ENCODE measurements at places on chromosomes 16 and 17. TPM values are rescaled to one million over a fixed set of nuclear protein-coding genes. Genes with fewer than 3 reads are reported as not detected.

DNA sequence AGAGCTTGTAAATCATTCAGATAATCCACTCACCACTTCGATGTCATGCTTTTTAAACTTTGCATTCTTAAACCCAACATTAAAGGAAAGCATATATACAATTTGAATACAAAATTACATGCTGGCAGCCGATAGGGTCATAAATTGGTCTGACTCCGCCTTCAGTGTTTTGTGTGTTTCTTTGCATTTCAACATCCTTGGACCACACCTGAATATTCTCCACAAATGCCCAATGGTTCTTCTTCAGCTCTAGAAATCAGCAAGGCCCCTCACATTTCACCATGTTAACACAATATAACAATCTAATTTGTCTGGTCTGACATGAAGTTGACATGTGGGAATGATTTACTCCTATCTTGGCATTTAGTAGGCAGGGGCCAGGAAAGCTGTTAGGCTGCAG lies 17.1 kb downstream of the SETD6 start:
- H3K36me3 ChIP-seq = peaks cover 49% of the 10 kb centered on the region
- no peaks in the 10 kb centered on the region for H3K27me3 ChIP-seq
- no peaks in the 10 kb centered on the region for H3K4me1 ChIP-seq
- H3K4me3 ChIP-seq = no peak overlapping the region
- H3K27ac ChIP-seq = no peak overlapping the region

DNA sequence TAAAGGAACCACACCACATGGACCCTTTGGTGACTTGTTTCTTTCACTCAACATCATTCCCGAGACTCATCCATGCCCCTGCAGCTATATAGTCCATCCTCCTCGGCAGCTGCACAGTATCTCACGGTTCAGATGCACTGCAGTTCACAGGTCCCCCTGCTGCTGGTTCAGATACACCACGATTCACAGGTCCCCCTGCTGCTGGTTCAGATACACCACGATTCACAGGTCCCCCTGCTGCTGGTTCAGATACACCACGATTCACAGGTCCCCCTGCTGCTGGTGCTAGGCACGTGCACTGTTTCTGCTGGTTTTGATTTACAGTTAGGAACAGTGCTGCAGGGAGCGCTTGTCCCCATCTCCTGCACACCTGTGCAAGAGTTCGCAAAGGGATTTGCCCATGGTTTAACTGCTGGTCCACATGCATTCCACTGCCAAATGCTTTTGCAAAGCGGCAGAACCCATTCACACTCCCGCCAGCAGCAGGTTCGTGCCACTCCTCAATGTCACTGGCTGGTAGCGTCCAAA lies 3.8 kb downstream of the HSDL1 start:
- DNase-seq = no peak
- H3K36me3 ChIP-seq = no peaks in the 10 kb centered on the region
- no peak overlapping the region for H3K27ac ChIP-seq
- no peaks in the 10 kb centered on the region for H3K27me3 ChIP-seq
- H3K4me3 ChIP-seq = no peak overlapping the region

Gene ZNF19
- 1.8 TPM for total RNA-seq

DNA sequence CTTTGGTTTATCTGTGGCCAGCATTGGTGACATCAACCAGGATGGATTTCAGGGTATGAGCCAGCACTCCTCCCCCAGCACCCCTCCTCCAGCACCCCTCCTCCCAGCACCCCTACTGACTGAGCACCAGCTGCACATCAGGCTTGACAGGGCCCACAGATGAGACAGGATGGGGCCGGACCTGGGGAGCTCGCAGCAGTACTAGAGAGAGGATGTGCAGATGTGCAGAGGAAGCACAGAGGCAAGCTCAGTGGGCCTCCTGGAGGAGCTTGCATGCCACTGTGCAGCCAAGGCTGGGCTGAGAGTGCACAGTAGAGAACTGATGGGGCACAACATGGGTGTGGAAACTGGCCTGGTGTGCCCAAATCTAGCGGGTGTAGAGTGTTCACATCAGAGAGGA lies 16.2 kb downstream of the ITGA3 start:
- H3K4me3 ChIP-seq = no peak overlapping the region
- peaks cover 4% of the 10 kb centered on the region for H3K27me3 ChIP-seq
- peaks cover 43% of the 10 kb centered on the region for H3K36me3 ChIP-seq
- H3K4me1 ChIP-seq = peaks cover 24% of the 10 kb centered on the region
- DNase-seq = no peak

DNA sequence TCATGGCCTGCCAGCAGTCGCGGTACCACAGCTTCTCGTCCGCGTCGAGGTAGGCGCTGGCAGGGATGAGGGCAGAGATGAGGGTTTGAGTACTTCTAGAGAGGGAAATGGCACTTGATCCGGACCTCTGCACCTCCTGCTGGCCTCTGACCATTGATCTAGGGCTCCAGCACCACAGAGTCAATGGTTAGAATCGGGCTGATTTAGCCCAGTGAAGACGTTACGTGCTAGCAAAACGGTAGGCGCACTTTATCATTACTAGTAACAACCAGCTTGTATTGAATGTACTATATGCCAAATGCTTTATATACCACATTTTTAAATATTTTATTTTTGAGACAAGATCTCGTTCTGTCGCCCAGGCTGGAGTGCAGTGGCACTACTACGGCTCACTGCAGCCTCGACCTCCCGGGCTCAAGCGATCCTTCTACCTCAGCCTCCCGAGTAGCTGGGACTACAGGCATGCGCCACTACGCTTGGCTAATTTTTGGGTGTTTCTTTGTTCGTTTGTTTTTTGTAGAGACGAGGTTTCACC lies 526 bp downstream of the TSNAXIP1 start:
- peak overlapping the region; percentile 93 for H3K27ac ChIP-seq
- no peak for DNase-seq
- peak overlapping the region; percentile 97 for H3K4me3 ChIP-seq
- H3K27me3 ChIP-seq = no peaks in the 10 kb centered on the region
- H3K36me3 ChIP-seq = peaks cover 4% of the 10 kb centered on the region
- peaks cover 22% of the 10 kb centered on the region for H3K4me1 ChIP-seq

Gene IGF2BP1
- 34.6 TPM for total RNA-seq

Gene HBA2
- total RNA-seq = not detected

Gene SDK2
- not detected for total RNA-seq

Gene GAN
- 6.4 TPM for total RNA-seq

DNA sequence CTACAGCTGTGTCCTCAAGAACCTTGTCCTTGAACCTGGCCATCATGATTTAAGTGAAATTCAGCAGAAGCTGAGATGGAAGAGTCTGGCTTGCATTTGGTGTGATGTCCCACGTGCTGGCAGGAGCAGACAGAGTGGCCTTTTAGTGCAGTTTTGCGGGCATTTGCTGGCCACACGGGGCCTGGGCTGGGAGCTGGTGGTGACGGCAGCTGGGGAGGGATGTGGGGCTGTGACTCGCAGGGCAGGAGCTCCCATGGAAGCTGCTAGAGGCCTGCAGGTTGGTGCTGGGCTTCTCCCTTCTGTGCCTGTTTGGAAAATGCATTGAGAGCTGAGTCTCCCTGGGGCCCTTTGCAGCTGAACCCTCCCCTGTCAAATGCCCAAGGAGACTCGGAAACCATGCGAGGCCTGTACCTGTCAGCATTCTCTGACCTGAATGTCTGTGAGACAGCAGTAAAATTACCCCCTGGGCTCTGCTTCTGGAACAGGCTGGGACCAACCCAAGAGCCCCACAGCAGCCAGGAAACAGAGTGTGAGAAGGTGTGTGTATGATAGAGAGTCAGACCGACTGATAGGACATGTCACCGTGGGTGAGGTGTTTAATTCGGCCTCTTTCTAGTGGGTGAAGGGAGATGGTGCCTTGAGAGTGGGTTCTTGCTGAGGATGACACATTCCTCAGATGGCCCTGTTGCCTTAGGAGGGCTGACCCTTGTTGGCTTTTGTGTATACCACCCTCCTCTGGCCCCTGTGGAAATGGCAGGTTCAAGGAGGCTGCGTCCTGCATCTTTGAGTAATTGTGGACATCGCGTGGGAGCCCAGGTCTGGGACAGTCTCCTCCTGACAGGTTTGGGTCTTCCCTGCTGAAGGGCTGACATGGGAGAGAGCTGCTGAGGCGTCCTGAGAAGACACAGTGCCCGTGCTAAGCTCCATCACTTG lies 145.5 kb downstream of the MSI2 start:
- H3K4me3 ChIP-seq = no peak overlapping the region
- no peak for DNase-seq
- H3K27ac ChIP-seq = no peak overlapping the region
- H3K36me3 ChIP-seq = no peaks in the 10 kb centered on the region
- H3K27me3 ChIP-seq = no peaks in the 10 kb centered on the region

GRCh38 chr16:72029567-72030271 lies 21.2 kb downstream of the DHODH start:
- peaks cover 2% of the 10 kb centered on the region for H3K27me3 ChIP-seq
- peaks cover 7% of the 10 kb centered on the region for H3K4me1 ChIP-seq
- H3K4me3 ChIP-seq = no peak overlapping the region
- H3K36me3 ChIP-seq = peaks cover 8% of the 10 kb centered on the region
- no peak overlapping the region for H3K27ac ChIP-seq
- no peak for DNase-seq

GRCh38 chr16:67760956-67761230 lies 41.8 kb upstream of the GFOD2 start:
- H3K27ac ChIP-seq = no peak overlapping the region
- H3K27me3 ChIP-seq = peaks cover 2% of the 10 kb centered on the region
- DNase-seq = no peak
- H3K36me3 ChIP-seq = peaks cover under 1% of the 10 kb centered on the region
- H3K4me3 ChIP-seq = no peak overlapping the region

GRCh38 chr17:75633486-75634375 lies 497 bp downstream of the SMIM5 start:
- no peaks in the 10 kb centered on the region for H3K36me3 ChIP-seq
- peaks cover 5% of the 10 kb centered on the region for H3K27me3 ChIP-seq
- H3K27ac ChIP-seq = peak overlapping the region; percentile 89
- peaks cover 16% of the 10 kb centered on the region for H3K4me1 ChIP-seq

DNA sequence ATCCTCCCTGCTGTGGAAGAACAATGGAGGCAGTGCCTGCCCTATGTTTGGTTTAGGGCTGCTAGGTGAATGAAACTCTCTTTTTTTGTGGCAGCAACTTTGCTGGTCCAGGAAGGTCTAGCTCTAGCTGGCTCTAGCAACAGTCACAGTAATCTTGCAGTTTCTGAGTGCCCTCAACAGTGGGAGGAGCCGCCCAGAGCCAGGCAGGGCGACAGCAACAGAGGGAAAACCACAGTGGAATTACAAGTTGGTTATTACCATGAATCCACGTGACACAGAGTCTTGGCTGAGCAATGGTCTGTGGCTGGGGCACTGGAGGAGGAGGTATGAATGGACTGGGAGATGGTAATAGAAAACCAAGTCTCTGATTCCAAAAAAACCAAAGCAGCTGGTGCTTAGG lies 10.3 kb downstream of the HSPB9 start:
- peak overlapping the region; percentile 94 for H3K27ac ChIP-seq
- peaks cover 6% of the 10 kb centered on the region for H3K27me3 ChIP-seq
- peaks cover 60% of the 10 kb centered on the region for H3K4me1 ChIP-seq
- peaks cover 33% of the 10 kb centered on the region for H3K36me3 ChIP-seq

Gene ZG16
- not detected for total RNA-seq

DNA sequence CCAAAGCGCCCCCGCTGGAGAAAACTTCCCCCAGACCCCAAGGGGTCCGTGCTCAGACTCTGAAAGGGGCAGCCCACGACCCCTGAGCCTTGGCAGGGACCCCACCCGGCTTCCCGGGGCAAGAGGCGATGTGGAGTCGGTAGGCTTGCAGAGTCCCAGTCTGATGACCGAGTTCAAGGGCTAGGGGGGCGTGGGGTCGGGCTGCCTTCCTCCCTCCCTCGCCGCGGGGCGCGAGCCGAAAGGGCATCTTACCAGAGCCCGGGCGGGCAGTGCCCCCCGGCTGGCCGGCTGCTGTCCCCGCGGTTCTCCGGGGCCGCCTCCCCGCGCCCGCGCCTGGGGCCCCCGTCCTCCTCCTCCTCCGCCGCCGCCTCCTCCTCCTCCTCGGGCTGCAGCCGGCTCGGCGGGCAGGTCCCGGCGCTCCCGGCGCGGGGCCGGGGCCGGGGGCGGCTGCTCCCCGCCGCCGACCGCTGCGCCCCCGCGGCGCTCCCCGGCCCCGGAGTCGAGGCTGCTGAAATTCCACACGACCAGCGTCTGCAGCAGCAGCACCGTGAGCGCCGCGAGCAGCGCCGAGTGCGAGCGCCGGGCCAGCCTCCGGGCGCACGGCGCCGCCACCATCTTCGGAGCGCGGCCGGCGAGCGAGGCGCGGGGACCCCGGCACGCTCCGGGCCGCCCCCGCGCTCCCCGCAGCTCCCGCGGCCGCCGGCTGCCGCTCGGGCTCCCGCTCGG lies 415 bp downstream of the XYLT1 start:
- no peaks in the 10 kb centered on the region for H3K36me3 ChIP-seq
- H3K4me1 ChIP-seq = peaks cover 70% of the 10 kb centered on the region
- peaks cover 3% of the 10 kb centered on the region for H3K27me3 ChIP-seq
- H3K4me3 ChIP-seq = peak overlapping the region; percentile 90

DNA sequence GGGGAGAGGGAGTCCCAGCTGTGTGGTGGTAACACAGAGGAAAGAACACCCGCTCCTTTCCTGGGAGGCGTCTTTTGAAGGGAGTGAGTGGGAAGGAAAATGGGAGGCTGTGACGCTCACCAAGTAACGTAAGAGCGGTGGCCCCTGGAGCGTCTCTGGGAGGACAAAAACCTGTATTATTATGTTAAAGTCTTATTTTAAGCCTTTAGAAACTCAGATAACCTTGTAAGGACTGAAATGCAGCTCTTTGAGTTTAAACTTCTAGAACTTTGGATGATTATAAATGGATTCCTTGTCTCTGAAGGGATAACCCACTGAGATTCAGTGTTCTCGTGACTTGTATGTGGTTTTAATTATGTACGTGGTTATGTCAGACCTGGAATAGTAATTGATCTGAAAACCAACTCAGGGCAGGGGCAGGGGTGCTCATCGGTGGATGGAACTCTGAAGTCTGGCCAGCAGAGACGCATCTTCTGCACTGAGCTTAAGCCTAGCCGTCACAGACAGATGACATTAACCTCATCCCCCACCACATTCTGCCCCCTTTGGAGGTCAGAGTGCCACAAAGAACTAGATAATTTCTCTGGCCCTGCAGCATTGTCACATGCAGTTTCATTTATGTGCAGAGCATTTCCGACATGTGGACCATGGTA lies 41.8 kb upstream of the SLC12A3 start:
- no peak for DNase-seq
- H3K4me3 ChIP-seq = no peak overlapping the region
- H3K27me3 ChIP-seq = no peaks in the 10 kb centered on the region
- peaks cover 14% of the 10 kb centered on the region for H3K36me3 ChIP-seq

GRCh38 chr16:85824161-85825135 lies 25.0 kb downstream of the COX4I1 start:
- H3K4me3 ChIP-seq = no peak overlapping the region
- H3K27me3 ChIP-seq = peaks cover 26% of the 10 kb centered on the region
- no peak overlapping the region for H3K27ac ChIP-seq
- H3K36me3 ChIP-seq = no peaks in the 10 kb centered on the region
- H3K4me1 ChIP-seq = no peaks in the 10 kb centered on the region
- DNase-seq = no peak

DNA sequence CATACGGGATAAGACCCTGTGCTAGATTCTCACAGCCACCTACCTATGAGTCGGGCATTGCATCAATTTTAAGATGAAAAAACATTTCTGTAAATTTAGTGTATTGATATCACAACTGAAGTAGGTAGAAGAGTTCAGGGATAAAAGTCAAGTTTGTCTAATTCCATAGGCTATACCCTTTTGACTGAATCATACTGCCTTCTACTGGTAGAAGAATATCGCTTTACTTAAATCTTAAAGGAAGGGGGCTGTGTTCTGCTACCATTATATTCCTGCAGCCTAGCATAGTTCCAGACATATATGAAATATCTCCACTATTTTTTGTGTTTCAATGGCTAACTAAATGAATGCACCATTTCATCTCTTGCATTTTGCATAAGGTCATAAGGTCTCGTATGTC lies 1128.6 kb downstream of the CDH8 start:
- DNase-seq = no peak
- no peak overlapping the region for H3K4me3 ChIP-seq
- H3K4me1 ChIP-seq = no peaks in the 10 kb centered on the region
- no peak overlapping the region for H3K27ac ChIP-seq

Measured in HFFc6 (cell line).